Motor neuron (in vitro differentiated cells): ENCODE measurements at places on chromosomes 16 and 17.

DNA sequence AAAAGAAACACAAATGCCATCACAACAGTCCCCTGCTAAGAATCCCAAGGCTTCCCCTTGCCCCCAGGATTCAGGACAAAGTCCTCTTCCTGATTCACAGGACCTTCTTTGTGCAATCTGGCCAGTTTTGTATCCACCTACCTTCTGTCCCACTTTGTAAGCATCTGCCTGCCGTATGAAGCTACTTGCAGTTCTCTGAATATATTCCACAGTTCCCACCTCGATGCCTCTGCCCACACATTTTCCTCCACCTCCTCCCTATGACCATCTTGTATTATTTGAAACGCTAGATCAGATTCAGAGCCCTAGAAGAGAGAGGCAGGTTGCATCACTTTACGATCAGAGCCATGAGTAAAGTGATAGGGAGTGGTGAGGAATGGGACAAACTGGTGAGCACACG, 159.2 kb upstream of the XYLT1 start:
- ATAC-seq, result no peak

- peak; percentile 37 for ATAC-seq
Observed at GRCh38 chr17:15507896-15508295, 40.5 kb upstream of the CDRT4 start.

DNA sequence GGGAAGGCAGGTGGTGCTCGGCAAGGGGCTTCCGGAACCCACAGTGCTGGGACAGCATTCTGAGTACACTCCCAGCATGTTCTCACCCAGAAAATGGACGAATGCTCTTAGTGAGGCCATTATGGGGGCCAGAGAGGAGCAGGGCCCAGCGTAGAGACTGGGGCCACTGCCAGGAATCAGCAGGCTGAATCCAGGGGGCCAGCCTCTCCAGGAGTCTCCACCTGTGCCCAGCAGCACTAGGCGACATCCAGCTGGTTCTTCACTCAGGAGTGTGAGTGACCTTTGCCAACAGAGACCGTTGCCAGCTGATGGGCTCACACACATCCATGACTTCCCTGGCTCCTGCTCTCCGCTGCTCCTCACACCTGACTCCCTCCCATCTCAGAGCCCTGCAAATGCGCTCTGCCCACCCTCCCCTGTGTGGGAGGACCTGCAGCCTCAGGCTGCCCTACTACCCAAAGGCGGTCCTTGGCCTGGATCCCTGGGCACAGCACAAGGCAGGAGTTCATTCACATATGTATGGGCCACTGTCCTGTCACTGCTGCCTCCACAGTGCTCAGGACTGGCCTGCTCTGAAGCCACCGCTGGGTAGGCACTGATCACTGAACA, 5.1 kb downstream of the RHBDF1 start:
- ATAC-seq, result no peak

DNA sequence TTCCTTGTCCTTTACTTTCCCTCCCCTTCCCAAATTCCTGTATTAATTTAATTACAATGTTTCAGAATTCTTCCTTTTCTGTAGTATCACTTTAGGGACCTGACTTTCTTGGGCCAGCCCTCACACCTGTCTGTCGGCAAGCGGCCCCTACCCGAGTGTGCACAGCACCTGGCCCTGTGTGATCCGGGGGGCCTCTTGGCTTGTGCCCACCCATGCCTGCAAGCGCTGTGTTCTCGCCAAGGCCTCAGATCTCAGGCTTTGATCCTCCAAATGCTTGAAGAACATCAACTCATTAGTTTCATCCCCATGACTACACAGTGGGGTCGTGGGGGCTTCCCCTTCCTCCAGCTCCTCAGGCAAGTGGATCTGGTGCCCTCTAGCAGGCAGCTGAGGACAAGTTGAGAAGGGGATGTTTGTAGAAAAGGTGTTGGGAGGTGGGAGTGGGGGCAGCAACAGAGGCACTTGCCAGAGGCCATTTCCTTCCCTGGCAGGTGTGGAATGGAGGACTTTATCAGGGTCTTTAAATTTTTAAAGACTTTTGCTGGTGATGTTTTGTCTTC, 15.7 kb upstream of the CDH3 start:
- ATAC-seq, result no peak

GRCh38 chr16:57289391-57290257, 5.2 kb upstream of the PLLP start:
- ATAC-seq, result no peak
